ENCODE measurements at places on chromosomes 12 and 14. TPM values are rescaled to one million over a fixed set of nuclear protein-coding genes. Genes with fewer than 3 reads are reported as not detected.

CLEC4A gene
- 0.24 TPM for polyA plus RNA-seq

ZDHHC22 gene
- not detected for polyA plus RNA-seq

ACADS gene
- 4.0 TPM for polyA plus RNA-seq

BAZ1A gene
- polyA plus RNA-seq, result 22.6 TPM

LRCOL1 gene
- polyA plus RNA-seq, result 0.11 TPM

SDSL gene
- 13.6 TPM for polyA plus RNA-seq

TAS2R31 gene
- 0.60 TPM for polyA plus RNA-seq

TAS2R7 gene
- not detected for polyA plus RNA-seq

VRTN gene
- polyA plus RNA-seq, result not detected

BCL2L14 gene
- polyA plus RNA-seq, result not detected

DUSP6 gene
- polyA plus RNA-seq, result 32.0 TPM

AICDA gene
- polyA plus RNA-seq, result not detected

CDCA3 gene
- polyA plus RNA-seq, result 11.6 TPM

SLC6A13 gene
- not detected for polyA plus RNA-seq

SSTR1 gene
- polyA plus RNA-seq, result 1.0 TPM

SLC4A8 gene
- 6.6 TPM for polyA plus RNA-seq
